ENCODE measurements at places on chromosomes 1 and 21.

- peak; percentile 97 for DNase-seq
Observed at GRCh38 chr1:41496080-41497055, 11.9 kb upstream of the EDN2 start.

- DNase-seq, result no peak
Observed at GRCh38 chr1:166695115-166695514, 144.2 kb upstream of the POGK start.

DNA sequence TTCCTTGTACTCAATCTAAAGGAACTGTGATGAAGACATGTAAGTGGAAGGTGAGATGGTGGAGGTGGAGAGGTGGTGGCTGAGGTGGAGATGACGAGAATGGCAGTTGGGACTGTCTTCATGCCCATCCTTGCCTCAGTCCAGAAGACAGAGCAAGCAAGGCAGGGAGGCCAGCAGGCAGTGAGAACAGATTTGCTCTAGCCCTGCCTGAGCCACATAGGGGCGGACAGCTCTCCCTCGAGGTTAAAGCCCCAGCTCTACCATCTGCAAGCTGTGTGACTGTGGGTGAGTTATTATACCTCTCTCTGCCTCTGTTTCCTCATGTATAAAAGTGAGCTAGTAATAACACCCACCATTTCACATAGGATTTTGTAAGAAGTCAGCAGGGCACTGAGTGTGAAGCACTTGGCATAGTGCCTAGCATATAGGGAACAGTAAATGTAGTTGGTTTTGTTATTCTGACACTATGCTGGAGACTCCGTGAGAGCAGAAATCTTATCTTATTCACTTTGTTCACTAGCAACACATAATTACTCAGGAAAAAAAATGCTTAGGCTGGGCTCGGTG is 4.8 kb upstream of the FAM110D start:
- DNase-seq, result peak; percentile 37

DNA sequence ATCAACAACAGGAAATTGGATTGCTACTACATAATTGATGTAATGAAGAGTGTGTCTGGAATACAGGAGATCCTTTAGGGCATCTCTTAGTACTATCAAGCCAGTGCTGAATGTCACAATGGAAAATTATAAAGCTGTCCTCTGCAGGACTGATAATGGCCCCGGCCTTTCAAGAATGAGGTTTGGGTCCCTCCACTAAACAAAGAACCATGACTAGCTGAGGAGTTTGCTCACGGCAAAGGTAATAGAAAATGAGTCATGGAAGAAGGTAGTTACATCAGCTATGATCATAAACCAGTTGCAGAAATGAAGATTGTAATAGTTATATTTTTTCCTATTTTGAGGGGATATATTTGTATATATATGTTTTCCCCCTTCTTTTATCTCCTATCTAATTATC is 145.8 kb downstream of the KCNJ6 start:
- DNase-seq, result no peak

DNA sequence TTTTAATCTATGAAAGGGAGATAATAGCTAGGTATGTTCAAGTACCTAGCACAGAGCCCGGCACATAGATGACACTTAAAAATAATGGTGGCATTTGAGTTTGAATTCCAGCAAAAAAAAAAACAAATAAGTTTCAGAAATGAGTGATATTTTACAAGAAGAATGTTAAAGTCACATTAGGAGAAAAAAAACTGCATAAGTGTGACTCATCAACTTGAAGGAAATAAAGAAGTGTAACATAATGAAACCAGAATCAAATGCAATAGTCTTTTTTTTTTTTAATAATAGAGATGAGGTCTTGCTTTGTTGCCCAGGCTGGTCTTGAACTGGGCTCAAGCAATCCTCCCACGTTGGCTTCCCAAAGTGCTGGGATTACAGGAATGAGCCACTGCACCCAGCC is 17.1 kb downstream of the DNASE2B start:
- DNase-seq, result no peak

GRCh38 chr1:159594625-159595405 is 7.2 kb downstream of the APCS start:
- no peak for DNase-seq

GRCh38 chr1:27589841-27590426 is 14.0 kb downstream of the AHDC1 start:
- peak; percentile 76 for DNase-seq

GRCh38 chr1:76474922-76475321 is 392.4 kb upstream of the ST6GALNAC5 start:
- no peak for DNase-seq

DNA sequence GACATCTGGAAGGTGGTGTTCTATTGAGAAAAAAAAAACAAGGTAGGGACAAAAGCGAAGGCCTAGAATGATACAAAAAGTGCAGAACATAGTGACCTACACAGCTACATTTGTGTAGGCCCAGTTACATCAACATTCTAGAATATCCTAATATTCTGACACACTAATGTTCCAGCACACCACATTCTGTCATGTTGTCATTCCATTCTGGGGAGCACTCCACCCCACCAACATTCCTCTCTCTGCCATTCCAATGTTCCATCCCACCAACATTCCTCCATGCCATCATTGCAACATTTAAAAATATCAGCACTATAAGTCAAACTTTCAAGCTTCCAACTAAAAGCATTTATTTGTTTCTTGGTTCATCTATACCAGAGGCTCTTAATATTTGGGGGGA is 28.5 kb downstream of the COA7 start:
- DNase-seq, result peak; percentile 34

- peak; percentile 25 for DNase-seq
Observed at GRCh38 chr1:1832820-1833219, 54.5 kb upstream of the NADK start.

GRCh38 chr1:30834253-30834652 is 74.3 kb downstream of the SDC3 start:
- no peak for DNase-seq

- DNase-seq, result no peak
Observed at GRCh38 chr1:53337499-53337898, 9.6 kb upstream of the LRP8 start.

GRCh38 chr1:223674119-223674890 is 8.8 kb upstream of the CAPN8 start:
- no peak for DNase-seq

DNA sequence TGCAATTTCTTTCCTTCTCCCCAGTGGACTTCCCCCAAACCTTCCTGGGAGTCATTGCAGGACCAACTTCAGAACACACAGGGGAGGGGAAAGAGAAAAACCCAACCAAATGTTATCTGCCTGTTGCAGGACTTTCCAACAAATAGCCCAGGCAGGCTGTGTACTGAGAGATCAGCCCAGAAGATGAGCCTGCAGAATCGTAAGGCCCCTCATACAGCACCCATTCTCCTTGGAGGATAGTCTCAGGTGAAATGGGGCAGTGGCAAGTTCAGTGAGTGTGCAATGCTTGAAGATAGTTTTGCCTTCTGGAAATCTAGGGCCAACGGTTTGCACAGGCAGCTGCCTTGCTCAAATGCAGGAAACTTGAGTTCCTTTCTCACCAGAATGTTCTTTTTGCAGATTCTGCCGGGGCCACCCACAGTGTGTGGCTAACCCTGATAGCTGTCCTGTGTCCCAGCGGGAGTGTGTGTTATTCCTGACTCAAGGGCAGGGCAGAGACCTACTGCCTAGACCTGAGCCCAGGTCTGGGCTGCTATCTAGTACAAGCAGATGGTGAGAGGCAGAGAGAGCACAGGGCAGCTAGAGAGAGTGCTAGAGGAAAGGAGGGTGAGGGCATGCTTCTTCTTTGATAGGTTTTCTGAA is 48.8 kb downstream of the GADD45A start:
- DNase-seq, result no peak

GRCh38 chr21:19785941-19786340 is 1212.3 kb upstream of the NCAM2 start:
- no peak for DNase-seq

DNA sequence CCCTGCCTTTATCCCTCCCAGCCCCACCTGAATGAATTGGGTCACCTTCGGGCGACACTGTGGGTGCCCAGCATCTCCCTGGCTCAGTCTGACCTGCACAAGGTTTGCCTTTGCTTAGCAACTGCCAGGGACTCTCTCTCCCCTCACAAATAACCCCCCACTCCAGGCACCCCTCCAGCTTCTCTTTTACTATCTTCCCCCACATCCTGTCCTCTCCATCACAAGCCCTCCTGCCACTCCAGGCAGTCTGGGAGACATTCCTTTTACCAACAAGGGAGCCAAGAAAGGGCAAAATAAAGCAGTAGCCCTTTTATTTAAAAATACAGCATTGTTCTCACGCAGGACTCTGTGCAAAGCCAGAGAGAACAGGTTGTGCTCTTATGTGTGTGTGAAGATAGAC is 23.9 kb downstream of the LGR6 start:
- DNase-seq, result no peak

- no peak for DNase-seq
Observed at GRCh38 chr1:8434101-8434500, 116.2 kb downstream of the SLC45A1 start.

DNA sequence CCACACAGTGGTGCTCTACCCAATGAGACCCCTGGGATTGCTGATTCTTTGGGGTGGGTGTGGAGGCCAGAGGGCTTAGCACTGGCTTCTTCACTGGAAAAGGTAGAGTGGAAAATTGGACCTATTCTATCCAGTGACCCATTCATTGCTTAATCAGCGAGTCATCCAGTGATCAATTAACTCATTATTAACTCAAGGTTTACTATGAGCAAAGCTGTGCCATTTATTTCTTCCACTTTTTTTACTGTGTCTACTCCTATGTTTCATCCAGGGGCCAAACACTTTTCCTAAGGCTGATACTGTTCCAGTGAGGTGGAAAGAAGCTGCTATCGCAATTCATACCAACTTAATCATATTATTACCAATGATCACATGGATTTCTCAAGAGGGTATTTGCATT is 363.9 kb downstream of the RPS6KC1 start:
- no peak for DNase-seq

- no peak for DNase-seq
Observed at GRCh38 chr1:211788626-211789025, 41.9 kb downstream of the LPGAT1 start.

DNA sequence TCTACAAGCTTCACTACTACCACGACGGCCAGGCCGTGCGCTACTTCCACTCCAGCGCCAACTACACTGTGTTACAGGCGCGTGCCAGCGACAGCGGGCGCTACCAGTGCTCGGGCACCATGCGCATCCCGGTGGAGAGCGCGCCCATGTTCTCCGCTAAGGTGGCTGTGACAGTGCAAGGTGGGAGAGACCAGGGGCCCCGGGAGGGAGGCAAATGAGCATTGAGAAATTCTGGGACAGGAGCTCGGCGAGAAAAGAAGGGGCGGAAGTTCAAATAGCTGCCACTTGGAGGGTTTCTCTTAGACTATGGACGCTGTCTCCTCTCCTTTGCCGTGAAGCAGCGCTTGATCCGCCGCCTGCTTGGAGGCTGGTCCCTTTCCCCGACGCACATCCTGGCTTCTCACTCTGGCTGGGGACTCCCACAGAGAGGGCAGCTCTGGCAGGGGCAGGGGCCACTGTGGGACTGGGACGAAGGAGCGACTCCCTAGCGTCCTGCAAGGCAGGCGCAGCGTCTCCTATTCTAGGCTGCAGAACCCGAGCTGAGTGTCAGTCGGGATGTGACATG is 4.6 kb downstream of the FCRLB start:
- peak; percentile 73 for DNase-seq

- no peak for DNase-seq
Observed at GRCh38 chr1:225257081-225257480, 170.8 kb downstream of the LBR start.

- DNase-seq, result peak; percentile 97
Observed at GRCh38 chr1:214566158-214567104, 15.0 kb upstream of the PTPN14 start.

- DNase-seq, result no peak
Observed at GRCh38 chr1:248792342-248792741, 33.4 kb downstream of the SH3BP5L start.

DNA sequence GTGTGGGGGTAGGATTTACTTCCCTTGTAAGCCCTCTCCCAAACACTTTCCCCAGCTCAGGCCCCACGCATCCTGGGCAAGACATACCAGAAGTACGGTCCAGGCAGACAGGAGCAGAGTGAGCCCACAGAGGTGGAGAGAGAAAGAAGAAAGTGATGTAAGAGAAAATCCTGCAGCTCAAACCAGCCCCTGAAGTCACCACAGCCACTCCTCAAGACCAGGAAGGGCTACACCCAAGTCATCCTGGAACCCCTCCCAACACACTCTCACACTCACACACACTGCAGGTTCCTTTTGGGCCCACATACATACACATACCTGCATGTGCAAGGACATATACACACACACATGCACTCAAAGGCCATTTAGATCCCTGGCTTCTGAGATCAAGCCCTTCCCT is 106.8 kb downstream of the SYT2 start:
- DNase-seq, result no peak

DNA sequence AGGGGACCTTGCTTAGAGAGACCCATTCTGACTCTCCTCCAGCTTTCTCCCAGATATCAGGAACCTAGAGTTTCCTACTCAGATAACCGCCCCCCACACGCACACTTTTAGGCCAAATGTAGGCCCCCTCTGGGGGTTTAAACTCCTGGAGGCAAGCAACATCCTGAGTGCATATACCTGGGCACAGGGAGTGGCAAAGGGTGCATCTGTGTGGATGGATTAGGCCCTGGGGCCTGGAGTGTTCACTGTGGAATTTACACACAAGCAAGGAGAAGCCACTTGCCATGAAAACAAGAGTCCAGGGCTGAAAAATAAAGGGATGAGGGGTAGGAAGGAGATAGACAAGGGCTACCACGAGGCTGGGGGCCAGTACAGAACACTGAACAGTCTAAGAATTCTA is 343.1 kb downstream of the NTNG1 start:
- no peak for DNase-seq

DNA sequence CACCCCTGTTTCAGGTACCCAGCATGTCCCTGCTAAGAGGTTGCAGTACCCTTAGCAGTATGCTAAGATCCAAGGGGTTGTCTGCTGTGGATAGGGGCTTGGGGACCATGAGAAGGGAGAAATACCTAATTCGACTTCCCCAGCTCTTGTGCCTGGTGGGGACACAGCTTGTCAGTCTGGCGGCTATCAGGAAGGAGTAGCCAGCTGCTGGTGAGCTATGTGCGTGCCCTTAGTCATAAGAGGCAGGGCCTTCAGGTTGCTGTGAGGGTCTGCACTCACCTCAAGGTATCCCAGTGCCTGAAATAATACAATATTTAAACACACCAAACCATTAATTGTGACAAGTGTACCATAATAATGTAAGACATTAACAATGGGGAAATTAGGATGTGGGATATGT is 205.1 kb upstream of the SGIP1 start:
- no peak for DNase-seq

- no peak for DNase-seq
Observed at GRCh38 chr1:184827600-184828368, 73.1 kb upstream of the EDEM3 start.

DNA sequence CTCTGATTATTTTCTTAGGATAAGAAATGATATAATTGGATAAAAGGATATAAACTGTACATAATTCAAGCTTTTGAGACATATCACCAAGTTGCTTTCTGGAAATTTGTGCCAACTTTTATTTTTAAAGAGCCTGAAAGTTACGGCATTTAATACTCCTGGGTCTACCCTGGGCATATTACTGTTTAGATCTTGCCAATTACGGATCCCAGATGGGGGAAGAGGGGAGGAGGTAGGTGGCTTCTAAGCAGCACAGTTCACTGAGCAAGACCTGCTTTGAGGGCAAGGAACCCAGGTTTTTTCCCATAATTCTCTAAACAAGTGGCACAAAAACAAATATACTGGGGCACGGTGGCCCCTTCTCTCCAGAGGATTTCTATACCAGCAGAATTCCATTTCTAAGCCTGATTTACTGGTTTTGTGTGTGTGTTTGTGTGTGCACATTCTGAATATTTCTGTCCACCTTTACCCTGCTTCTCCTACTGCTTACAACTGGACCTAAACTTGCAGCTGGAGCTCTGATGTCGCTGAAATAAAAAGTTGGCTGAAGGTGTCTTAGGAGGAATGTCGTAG is 76.7 kb downstream of the LAMC2 start:
- DNase-seq, result no peak

Measured in foreskin fibroblast (primary cell).